Activated effector memory CD4-positive, alpha-beta T cell treated with Interleukin-2 at 50 U/mL for 16 hours (primary cell): ENCODE measurements at places on chromosomes 1 and 21.

DNA sequence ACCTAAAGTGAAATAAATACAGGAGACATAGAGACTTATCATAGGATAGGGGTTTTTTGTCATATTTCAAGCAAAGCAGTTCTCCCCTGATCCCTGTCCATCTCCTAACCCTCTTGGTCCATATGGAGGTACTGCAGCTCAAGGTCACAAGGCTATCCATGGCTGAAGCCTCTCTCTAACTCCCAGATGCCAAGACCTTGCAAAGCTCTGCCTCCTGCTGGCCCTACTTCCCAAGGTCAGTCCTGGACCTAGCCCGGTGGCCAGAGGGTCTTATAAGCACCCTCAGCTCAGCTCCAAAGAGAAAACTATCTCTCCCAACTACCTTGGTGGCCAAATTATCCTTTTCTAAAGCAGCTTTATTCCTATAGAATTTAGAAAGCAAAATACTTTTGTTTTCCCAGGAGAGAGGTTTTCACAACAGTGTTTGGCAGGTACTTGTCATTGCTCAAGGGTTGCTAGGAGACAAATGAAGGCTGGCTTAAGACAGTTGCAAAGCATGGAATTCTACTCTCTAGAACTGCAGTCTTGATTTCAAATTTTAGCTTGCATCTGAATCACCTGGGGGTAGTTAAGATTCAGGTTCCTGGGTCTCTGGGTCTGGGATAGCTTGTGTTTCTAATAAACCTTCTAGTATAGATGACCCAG is 121.5 kb downstream of the XCL2 start:
- no peak for DNase-seq

- DNase-seq: no peak
These were observed 250.3 kb downstream of the SDCCAG8 start for GRCh38 chr1:243505986-243506689.

DNA sequence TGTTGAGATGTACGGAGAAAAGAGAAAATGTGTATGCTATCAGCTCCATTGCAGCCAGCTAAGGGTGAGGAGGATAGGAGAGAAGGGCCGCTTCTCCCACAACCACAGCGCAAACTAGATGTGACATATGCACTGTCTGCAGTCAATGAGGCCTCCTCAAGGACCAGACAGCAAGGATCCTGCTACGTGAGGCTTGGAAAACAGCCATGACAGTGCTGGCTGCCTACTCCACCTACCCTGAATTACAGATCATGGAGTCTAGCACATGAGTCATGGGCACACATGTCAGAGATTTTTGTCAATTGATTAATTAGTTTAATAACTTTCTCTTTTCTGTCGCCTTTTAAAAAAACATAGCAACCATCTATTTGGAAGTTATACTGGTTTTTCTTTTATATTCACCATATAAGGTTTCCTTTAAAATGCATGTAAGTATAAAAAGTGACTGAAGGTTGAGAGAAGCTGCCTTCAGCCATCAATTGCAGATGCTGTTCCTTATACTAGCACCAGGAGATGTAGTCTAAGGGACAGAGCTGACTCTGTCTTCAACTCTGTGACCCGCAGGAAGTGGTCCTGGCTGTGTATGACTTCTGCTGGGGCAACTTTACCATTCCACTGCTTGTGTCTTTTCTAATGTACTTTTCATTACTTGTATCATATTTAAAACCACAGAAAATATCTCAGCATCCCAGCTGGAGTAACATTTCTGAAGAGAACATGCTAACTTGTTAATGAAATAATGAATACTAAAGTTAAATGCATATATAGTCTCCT is 3.1 kb downstream of the VPS26C start:
- no peak for DNase-seq

GRCh38 chr21:32335601-32336575 is 37.2 kb downstream of the MRAP start:
- no peak for DNase-seq
